ENCODE measurements at places on chromosomes 4 and X. TPM values are rescaled to one million over a fixed set of nuclear protein-coding genes. Genes with fewer than 3 reads are reported as not detected.

DNA sequence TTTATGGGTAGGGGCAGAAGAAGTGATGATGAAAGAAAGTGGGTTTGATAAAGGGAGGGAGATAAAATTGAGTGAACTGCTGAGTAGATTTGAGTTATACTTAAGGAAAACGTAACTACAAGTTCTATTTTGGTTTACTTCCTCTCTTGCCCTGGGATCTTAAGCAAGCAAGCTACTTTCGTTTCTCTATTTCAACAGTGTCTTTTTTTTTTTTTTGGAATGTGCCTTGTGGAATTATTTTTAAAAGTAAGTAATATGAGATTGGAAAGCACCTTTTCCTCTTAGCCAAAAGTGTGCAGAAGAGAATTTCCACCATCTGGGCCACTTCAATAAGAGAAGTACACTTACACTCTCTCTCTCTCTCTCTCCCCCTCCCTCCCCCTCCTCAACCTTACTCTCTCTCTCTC lies 16.0 kb upstream of the C4orf36 start:
- no peak for DNase-seq

DNA sequence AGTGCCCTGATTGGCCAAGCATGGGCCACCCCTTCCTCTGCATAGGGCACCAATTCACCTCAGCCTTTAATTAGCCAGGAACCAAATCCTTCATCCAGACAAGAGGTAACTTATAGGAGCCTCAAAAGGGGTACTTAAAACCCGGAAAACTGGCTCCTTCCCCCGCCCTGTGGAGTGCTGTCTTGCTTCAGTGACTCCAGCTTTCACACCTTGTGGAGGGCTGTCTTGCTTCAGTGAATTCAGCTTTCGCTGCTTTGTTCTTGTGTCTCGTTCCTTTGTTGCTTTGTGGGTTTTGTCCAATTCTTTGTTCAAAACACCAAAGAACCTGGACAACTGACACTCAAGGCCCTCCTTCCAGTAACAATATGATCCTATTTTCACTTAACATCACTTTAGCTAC lies 82.2 kb upstream of the FRG1 start:
- DNase-seq, result no peak

- no peak for DNase-seq
Measured at GRCh38 chr4:8403173-8403753, 37.3 kb downstream of the ACOX3 start.

GRCh38 chr4:141463678-141464077 lies 172.7 kb upstream of the IL15 start:
- no peak for DNase-seq

Gene IL9R
- polyA plus RNA-seq, result not detected

GRCh38 chr4:94407846-94408245 lies 43.9 kb upstream of the PDLIM5 start:
- no peak for DNase-seq

Gene SOWAHB
- 4.8 TPM for polyA plus RNA-seq
